ENCODE measurements at places on chromosomes 12 and 14.

DNA sequence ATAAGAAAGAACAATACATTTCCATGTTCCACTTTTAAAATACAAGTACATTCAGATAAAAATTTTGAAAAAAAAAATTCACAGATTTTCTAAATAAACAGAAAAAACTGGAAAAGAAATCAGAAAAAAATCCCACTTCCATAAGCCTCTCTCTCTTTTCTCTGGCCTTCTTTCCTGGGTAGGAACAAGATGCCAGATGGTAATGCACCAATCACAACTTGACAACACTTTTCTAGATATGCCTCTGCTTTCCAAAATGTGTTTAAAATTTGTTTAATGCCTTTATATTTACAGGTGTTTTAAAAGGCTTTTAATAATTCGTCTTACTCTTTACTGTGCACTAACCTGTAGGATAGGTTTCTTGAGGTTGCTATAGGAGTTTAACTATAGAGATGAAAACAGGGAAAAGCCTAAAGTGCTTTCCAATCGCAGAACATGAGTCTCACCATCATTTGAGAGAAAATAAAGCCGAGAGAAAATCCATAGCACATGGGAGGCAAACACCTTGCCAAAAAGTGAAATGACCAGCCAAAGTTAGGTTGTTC lies 74.2 kb downstream of the TMTC1 start:
- no peak for DNase-seq

GRCh38 chr12:122081697-122082221 lies 3.2 kb downstream of the MLXIP start:
- no peak for DNase-seq

DNA sequence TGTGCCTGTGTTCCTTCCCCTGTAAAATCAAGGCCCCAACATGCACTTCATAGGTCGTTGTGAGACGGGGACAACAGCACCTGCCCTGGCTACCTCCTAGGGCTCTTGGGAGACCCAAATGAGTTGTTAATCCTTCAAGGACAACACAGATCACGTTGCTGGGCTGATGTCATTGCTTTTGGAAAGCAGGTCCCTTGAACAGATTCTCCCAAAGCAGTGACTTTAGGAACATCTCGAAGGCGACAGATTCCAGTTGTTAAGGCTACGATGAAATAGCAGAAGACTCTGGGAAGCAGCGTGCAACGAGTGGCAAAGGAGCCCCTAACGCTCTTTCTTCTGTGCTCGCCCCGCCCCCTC lies 26.2 kb upstream of the MAP1LC3B2 start:
- no peak for DNase-seq

- no peak for DNase-seq
These were observed 10.3 kb downstream of the RTL1 start for GRCh38 chr14:100893228-100893601.

- DNase-seq: no peak
These were observed 220.6 kb upstream of the HMGA2 start for GRCh38 chr12:65603438-65604351.

DNA sequence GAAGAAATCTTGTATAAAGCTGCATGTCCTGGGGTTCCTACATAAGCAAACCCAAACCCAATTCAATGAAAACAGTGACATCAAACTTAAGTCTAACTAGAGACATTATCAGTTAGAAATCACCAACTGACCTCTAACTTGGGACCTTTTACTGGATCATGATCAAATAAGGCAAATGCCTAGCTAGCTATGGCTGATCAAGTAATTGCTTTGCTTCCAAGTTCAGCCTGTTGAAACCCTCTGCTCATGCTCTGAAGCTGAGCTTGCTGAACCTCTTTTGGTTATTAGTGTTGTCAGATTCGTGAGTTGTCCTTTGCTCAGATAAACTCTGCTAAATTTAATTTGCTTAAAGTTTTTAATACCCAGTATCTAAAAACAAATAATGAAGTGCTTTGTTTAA lies 28.9 kb downstream of the ZDHHC17 start:
- DNase-seq: no peak
